ENCODE measurements at places on chromosomes 4 and X. TPM values are rescaled to one million over a fixed set of nuclear protein-coding genes. Genes with fewer than 3 reads are reported as not detected.
A peak's percentile ranks its signal among the peaks of the same experiment; 100 is the strongest.

Gene KLHL4
- total RNA-seq: 0.32 TPM

GRCh38 chr4:7322166-7322991, 112.4 kb downstream of the PSAPL1 start:
- no peak for DNase-seq

- no peak for DNase-seq
These were observed 386.1 kb upstream of the HS3ST1 start for GRCh38 chr4:11814758-11815157.

DNA sequence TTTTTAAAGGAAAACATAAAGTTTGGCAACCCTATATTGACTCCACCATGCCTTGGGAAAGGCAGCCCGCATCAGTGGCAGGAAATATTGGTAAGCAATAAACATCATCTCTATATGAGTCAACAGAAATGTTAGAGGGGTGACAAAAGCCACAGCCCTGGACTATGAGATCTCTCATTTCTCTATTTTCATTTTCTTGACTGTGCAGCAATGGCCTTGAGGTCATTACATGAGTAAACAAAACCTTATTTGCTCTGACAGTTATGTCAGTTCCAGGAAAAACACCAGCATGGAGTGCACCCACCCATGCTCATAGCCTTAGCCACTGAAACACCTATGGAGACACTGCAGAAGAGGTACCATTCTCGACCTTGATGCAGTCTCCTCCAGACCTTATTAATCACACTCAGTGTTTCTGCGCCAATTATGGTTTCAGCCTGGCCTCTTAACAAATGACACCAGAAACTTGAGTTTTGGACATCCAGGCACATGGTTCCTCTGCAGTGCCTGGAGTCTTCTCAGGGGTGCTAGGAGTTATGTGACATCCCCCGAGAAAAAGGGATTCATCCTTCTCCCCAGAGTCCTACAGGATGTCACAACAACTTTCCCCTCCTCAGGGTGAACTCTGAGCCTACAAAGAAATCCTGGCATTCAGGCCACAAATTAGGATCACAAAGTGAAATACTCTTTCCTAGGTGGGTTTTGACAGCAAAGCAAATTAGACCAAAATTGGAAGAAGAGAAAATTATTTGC, 16.0 kb upstream of the HPGD start:
- DNase-seq: no peak

- DNase-seq: peak; percentile 69
These were observed 564 bp downstream of the PGK1 start for GRCh38 chrX:78104447-78105176.
